ENCODE measurements at places on chromosomes 5 and 9.

DNA sequence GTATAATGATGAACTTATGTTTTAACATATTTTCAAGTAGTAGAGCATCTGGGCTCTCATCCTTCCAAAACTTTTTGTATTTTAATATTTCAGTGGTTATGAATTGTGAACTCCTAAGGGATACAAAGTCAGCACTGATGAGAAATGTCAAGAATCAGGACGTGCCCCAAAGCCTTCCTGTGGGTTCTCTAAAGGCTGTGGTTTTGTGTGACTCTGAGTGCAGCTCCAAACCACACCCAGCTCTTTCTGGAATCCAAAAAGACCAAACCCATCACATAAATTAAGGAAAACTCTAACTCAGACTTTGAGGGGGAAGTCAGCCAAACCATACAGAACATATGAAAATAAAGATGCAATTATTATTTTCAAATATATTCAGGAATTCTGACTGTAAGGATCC is 40.8 kb upstream of the SMU1 start:
- DNase-seq, result no peak

DNA sequence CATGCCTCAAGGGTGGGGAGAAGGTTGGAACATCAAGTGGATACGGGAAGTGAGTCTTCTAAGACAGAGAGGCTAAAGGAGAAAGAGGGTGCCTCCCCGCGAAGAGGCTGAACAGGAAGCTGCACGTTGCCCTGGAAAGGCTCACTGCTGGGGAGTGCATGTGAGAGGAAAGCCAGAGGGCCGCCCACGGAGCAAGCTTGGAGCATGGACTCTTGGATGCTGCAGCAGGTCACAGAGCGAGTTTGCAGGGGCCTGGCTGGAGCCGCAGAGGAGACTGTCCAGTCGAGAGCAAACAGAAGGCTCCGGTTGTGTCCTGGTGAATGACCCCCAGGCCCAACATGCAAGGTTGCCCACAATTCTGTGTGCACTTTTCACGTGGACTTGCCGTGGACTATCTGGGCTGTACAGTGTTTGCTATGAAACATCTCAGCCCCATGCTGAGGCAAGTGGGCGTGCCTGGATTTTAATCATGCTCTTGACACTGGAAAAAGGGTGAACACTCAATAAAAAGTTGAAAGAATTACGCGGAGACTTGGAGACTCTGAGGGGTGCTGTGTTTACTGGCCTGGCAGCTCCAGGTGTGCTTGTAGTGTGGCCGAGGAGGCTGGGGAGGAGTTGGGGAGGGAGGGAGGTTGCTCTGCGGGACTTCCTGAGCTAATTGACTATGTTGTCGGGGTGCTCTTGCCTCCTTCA is 54.5 kb upstream of the GARNL3 start:
- no peak for DNase-seq

GRCh38 chr5:103019804-103020203 is 100.1 kb downstream of the GIN1 start:
- no peak for DNase-seq

GRCh38 chr9:93301291-93301811 is 117.4 kb downstream of the WNK2 start:
- DNase-seq, result peak; percentile 23

DNA sequence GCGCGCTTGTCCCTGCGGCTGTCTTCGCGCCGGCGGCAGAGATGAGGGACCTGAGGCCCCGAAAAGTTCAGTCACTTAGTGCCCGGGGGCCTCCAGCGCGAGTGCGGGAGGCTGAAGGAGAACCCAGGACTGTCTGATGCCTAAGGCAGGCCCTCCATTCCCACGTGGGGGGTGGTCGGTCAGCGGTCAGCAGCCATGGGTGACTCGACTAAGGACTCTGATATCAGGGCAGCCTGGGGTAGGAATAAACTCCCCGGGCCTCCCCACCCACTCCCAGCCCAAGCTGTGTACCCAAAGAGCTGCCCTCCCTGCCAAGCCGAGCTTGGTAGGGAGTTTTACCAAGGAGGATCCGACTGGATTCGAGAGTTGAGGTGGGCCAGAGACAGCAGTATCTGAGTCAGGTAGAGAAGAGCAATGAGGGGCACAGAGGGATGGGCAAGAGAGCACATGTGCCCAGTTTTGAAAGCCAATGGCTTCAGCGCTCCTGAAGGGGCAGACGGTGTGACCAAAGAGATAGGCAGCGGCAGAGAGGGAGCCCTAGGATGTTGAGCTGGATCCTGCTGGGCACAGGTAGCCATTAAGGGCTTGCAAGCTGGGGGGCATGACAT is 787 bp downstream of the FGFR4 start:
- DNase-seq, result no peak

DNA sequence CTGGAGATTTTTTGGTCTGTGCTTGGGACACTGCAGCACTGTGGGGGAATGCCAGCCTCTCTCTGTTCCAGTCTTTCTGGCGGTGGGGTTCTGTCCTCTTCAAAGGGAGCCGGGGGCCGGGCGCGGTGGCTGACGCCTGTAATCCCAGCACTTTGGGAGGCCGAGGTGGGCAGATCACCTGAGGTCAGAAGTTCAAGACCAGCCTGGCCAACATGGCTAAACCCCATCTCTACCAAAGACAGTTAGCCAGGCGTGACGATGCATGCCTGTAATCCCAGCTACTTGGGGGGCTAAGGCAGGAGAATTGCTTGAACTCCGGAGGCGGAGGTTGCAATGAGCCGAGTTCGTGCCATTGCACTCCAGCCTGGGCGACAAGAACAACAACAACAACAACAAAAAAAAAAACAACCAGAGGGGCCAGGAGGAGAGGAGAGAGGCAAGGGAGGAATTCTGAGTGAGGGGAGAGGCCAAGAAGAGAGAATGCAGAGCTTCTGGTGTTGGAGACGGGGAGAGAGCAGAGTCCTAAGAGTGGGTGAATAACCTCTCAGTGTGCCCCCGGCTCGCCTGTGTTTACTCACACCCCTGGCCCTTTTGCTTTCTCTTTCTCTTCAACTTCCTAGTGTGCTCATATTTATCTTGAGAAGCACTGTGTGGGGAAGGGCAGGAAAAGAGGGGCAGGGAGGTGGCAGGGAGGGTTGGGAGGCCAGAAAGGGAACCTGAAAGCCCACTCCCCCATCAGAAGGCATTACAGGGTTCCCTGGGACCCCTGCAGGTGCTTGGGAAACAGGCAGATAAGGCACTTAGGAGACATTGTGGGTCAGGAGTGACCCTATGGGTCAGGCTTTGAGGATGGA is 3.2 kb upstream of the SET start:
- peak; percentile 68 for DNase-seq

DNA sequence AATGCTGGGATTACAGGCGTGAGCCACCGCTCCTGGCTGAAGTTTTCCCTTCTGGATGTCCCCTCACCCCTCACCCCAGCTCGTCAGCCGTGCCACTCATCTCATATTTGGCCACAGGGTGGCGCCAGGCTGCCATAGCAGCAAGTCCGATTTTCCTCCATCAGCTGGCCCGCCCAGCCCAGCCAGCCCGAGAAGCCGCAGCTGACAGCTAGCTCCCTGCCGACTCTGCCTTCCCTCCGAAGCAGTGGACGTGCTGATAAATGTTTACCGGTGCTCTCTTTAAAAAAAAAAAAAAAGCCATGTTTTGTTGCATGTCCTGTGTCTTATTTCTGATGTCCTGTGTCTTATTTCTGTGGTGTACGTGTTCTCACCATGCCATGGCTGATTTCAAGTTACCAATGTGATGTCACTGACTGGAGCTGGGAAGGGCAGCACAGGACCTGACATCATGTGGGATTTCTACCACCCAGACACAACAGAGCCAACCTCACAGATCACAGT is 58.3 kb downstream of the PFDN1 start:
- DNase-seq, result peak; percentile 85

GRCh38 chr9:372128-372527 is 157.5 kb downstream of the DOCK8 start:
- no peak for DNase-seq

- DNase-seq, result no peak
These were observed 9.6 kb downstream of the ITGA2 start for GRCh38 chr5:52998552-52999313.

- DNase-seq, result no peak
These were observed 168.7 kb downstream of the KDM4C start for GRCh38 chr9:6926436-6926835.

DNA sequence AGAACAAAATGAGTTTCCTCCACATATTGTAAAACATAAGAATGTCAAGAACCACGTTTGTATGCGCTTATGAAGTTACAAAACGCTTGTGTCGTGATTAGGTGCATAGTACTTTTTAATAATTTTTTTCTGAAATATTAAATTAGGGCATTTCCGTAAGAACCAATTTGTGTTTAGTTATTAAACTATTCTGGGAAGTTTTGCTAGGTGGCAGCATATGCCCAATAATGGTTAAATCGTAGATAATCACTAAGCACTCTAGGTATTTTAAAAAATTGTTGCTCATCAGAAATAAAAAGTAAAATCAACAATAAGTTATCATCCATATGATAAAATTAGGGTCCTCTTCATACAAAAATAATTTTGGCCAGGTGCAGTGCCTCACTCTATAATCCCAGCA is 5.4 kb downstream of the SRFBP1 start:
- DNase-seq, result no peak

GRCh38 chr5:52837591-52838001 is 49.9 kb downstream of the ITGA1 start:
- no peak for DNase-seq

- DNase-seq, result no peak
These were observed 35.4 kb upstream of the SLC28A3 start for GRCh38 chr9:84375954-84376353.

- DNase-seq, result no peak
These were observed 29.5 kb downstream of the RXRA start for GRCh38 chr9:134355561-134356279.

DNA sequence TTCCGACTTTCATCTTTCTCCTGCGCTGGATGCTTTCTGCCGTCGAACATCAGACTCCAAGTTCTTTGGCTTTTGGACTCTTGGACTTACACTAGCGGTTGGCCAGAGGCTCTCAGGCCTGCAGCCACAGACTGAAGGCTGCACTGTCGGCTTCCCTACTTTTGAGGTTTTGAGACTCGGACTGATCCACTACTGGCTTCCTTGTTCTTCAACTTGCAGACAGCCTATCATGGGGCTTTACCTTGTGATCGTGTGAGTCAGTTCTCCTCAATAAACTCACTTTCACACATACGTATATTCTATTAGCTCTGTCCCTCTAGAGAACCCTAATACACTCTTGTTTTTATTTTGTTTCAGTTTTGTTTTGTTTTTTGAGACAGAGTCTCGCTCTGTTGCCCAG is 10.3 kb downstream of the FKBP15 start:
- DNase-seq, result no peak

- DNase-seq, result no peak
These were observed 639 bp downstream of the AMACR start for GRCh38 chr5:34007201-34007620.

- DNase-seq, result peak; percentile 22
These were observed 1.6 kb downstream of the CFAP95 start for GRCh38 chr9:69822116-69822750.

DNA sequence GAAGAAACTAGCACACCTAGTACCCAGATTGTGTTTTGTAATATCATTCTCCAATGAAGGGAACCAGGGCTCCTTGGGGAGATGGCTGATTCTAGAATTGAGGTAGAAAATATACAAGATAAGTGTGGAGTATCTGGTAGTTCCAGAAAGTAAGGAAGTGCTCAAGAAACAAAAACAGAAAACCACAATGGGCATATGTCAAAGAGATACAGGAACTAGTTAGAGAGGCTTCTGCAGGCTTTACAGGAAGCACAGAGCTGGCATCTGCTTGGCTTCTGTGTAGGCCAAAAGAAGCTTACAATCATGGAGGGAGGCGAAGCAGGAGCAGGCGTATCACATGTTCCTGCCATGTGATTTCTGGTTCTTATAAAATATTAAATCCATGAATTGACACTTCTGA is 105.7 kb upstream of the TMEM161B start:
- no peak for DNase-seq

GRCh38 chr9:128920381-128921058 is at the start of gene PHYHD1:
Gene PHYHD1 (plus strand): TSS chr9:128920982. CDS start chr9:128922324, 1,342 bp downstream.
- no peak for DNase-seq

DNA sequence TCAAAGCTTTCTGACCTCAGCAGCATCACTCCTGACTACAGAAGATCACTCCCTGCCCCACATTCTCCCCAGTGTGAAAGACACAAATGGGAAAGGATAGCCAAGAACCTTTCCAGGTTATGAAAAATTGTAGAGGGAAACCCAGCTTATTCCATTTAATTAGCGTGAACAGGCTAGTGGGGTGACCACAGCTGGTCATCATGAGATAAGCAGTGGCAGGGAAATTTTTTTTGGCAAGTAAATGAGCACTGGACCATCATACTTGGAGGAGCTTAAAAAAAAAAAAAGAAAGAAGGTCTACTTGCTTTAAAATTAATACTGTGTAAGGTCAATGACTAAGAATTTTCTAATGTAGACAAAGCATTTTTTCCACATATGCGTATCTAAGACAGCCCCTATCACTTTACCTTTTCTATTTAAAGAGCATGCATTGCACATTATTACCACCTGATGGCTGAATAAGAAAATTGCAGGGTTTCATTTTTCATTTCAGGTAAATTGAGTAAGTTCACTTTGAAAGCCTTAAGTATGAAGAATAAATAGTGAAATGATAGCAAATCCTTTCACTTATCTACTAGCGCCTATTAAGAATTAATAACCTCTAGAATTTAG is 123.6 kb downstream of the ELAVL2 start:
- DNase-seq, result no peak

DNA sequence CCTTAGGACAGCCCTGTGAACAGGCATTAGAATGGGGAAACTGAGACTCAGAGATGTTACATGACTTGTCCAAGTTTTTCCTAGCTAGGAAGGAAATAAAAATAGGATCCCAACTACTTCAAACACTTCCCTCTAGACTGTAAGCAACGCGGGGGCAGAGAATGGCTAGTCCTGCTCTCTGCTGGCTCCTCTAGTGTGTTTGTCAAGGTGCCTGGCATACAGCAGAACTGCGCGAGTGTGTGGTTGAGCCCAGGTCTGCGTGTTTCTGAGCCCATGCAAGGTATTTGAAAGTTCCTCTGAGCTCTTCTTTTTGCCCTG is 152.5 kb downstream of the MACROH2A1 start:
- no peak for DNase-seq

DNA sequence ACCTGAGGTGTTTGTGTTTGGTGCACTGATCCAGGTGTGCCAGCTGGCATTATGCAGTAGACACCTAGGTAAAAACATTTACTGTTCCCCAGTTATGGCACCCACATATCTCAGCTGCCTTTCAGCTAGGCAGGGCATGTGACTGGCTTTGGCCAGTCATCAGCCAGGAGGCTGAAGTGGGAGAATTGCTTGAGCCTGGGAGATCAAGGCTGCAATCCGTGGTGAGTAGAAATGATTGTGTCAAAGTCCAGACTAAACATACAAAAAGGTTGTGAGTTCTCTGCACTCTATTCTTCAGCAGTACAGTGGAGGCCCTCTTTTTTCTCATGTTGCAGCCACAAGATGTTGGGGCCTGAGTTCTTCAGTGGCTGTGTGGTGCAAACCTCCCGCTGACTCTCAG is 3.2 kb upstream of the FBLL1 start:
- DNase-seq, result no peak

Measured in GM13976 (cell line).